ENCODE measurements at places on chromosomes 2 and 18. TPM values are rescaled to one million over a fixed set of nuclear protein-coding genes. Genes with fewer than 3 reads are reported as not detected.

GRCh38 chr2:103293742-103294077, 531.9 kb downstream of the TMEM182 start:
- H3K4me1 ChIP-seq, result no peaks in the 10 kb centered on the region
- no peak overlapping the region for H3K4me3 ChIP-seq
- H3K27me3 ChIP-seq, result no peaks in the 10 kb centered on the region
- H3K36me3 ChIP-seq, result no peaks in the 10 kb centered on the region
- no peak overlapping the region for H3K27ac ChIP-seq

DNA sequence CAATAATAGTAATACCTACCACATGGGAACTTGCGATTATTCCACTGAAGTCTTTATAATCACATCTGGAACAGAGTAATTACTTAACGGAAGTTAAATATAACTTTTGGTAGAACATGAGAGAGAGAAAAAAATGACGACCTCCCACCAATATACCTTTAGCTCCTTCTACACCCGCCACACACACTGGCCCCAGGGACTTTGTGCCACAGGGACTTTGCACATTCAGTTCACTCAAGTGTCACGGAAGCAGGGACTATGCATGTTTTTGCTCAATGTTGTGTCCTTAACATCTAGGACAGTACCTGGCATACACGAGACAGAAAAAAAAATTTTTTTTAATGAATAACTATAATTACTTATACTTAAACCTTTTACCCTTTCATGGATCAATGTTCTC, 4.0 kb downstream of the GPR155 start:
- H3K27me3 ChIP-seq, result no peaks in the 10 kb centered on the region
- DNase-seq, result no peak
- no peak overlapping the region for H3K4me3 ChIP-seq

GRCh38 chr18:47901624-47902362, 28.7 kb downstream of the SMAD2 start:
- H3K4me3 ChIP-seq, result no peak overlapping the region
- no peaks in the 10 kb centered on the region for H3K27me3 ChIP-seq

- no peak overlapping the region for H3K27ac ChIP-seq
- no peaks in the 10 kb centered on the region for H3K27me3 ChIP-seq
- no peaks in the 10 kb centered on the region for H3K36me3 ChIP-seq
- H3K4me3 ChIP-seq, result no peak overlapping the region
- peaks cover 3% of the 10 kb centered on the region for H3K4me1 ChIP-seq
- no peak for DNase-seq
Measured at GRCh38 chr2:188607501-188607900, 315.8 kb downstream of the GULP1 start.

GRCh38 chr2:190506666-190507065, 27.9 kb downstream of the NEMP2 start:
- H3K27ac ChIP-seq, result no peak overlapping the region
- no peaks in the 10 kb centered on the region for H3K27me3 ChIP-seq
- no peak for DNase-seq

DNA sequence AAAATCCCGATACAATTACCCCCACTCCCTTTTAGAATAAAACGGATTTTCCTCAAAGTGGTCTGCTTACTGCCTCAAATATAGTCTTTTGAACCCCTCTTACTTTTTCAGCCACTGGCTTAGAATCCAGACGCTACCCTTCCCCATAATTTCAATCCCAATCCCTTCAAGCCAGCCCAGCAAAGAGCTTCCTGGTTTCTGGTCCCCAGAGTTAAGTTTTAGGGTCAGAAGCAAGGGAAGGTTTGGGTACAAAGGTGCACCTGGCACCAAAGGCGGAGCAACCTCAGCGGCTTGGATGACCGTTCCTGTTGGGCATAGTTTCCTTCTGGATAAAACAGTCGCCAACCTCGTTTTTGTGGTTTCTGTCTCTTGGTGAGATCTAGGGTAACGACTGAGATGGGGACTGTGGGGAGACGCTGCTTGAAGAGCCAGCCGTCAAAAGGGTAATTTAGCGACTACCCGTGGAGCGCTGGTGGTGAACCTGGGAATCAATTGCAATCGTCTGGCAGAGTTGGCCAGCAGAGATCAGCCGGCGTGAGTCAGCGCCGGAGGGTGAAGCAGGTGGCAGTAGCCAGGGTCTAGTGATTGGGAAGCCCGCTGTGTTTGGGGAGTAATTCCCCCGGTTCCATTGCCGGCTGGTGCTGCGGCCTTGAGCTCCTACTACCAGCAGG, 1.6 kb downstream of the FEV start:
- DNase-seq, result no peak
- no peak overlapping the region for H3K27ac ChIP-seq
- no peaks in the 10 kb centered on the region for H3K4me1 ChIP-seq
- H3K36me3 ChIP-seq, result no peaks in the 10 kb centered on the region
- H3K27me3 ChIP-seq, result no peaks in the 10 kb centered on the region
- no peak overlapping the region for H3K4me3 ChIP-seq

GRCh38 chr18:2846636-2847316, at the start of gene EMILIN2:
Gene EMILIN2, plus strand, starts transcription at chr18:2847006. Its CDS starts 183 bp downstream, at chr18:2847189.
- H3K27me3 ChIP-seq, result no peaks in the 10 kb centered on the region
- peak within 1 kb of the TSS; percentile 49 for H3K4me3 ChIP-seq
- no peaks in the 10 kb centered on the region for H3K36me3 ChIP-seq
- no peaks in the 10 kb centered on the region for H3K4me1 ChIP-seq
- H3K27ac ChIP-seq, result no peak within 1 kb of the TSS

DNA sequence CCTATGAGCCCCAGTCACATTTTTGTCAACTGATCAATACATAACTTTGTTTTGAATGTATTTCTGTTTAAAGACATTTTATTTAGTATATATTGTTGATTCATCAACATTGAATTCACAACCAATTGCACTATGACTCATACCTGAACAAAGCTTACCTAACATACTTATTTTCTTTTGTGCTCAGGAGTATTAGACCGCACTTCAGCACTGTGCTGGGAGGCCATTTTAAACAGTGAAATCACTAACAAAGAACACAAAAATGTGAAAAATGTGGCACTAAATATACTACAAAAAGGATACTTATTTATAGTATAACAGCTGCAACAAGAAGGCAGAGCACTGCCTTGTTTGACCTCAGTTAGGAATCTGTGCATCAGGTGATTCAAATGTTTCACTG, 12.4 kb upstream of the IFIH1 start:
- H3K4me1 ChIP-seq, result no peaks in the 10 kb centered on the region
- H3K27ac ChIP-seq, result no peak overlapping the region
- DNase-seq, result no peak
- no peaks in the 10 kb centered on the region for H3K27me3 ChIP-seq

The GMCL1 gene
- polyA plus RNA-seq, result 10.8 TPM

The CCNYL1 gene
- polyA plus RNA-seq, result 10.0 TPM

The CTIF gene
- polyA plus RNA-seq, result 99.7 TPM

The MRO gene
- 0.13 TPM for polyA plus RNA-seq

The TDRD15 gene
- not detected for polyA plus RNA-seq

The CD226 gene
- not detected for polyA plus RNA-seq

Measured in aorta (tissue), 5 donors.